ENCODE measurements at places on chromosomes 16 and 17. TPM values are rescaled to one million over a fixed set of nuclear protein-coding genes. Genes with fewer than 3 reads are reported as not detected.

CPHXL2 gene
- total RNA-seq, result not detected

POLG2 gene
- 8.2 TPM for total RNA-seq

GRCh38 chr16:52953215-52953614, 99.5 kb downstream of the CHD9NB start:
- no peak for DNase-seq

DNA sequence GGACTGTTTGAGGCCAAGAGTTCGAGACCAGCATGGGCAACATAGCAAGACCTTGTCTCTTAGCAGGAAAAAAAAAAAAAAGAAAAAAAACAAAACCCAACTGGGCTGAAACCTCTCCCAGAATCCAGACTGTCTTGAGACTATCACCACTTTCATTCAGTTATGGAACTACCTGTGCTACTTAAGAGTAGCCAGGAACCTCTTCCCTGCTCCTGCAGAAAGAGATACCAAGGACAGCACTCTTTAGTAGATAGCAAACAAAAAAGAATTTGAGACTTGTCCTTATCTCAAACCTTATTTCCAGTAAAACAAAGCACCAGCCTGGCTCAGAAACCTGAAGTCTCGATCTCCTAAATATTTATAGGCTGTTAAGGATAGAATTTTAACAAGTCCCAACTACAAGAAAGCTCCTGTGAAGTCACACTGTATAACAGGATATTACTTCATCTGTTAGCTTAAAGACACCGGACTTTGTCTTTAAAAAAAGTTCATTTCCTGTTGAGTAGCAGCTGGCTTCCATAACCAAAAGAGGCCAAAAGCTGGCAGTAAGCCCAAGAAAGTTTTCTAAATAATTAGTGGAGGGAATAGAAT, 5.1 kb downstream of the CDR2 start:
- DNase-seq, result peak; percentile 60

KRT39 gene
- not detected for total RNA-seq

- no peak for DNase-seq
Measured at GRCh38 chr17:11690681-11691080, 92.4 kb downstream of the DNAH9 start.

- no peak for DNase-seq
Measured at GRCh38 chr16:85829751-85830445, 30.4 kb downstream of the COX4I1 start.

GRCh38 chr16:50246299-50247122, 19.8 kb upstream of the ADCY7 start:
- DNase-seq, result no peak

CCL8 gene
- not detected for total RNA-seq

CRLF3 gene
- total RNA-seq, result 14.1 TPM

GRCh38 chr17:82790391-82790790, 38.5 kb downstream of the TBCD start:
- DNase-seq, result no peak

DNA sequence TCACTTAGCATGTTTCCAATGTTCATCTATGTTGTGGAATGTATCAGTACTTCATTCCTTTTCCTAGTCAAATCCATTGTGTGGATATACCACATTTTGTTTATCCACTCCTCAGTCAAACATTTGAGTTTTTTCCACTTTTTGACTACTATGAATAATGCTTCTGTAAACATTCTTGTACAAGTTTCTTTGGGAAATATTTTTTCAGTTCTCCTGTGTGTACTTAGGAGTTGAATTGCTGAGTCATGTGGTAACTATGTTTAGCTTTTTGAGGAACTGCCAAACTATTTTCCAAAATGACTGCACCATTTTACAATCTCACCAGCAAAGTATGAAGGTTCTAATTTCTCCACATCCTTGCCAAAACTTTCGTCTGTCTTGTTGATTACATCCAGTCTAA, 223.7 kb upstream of the AXIN2 start:
- DNase-seq, result peak; percentile 98

CACNG1 gene
- total RNA-seq, result not detected

DNA sequence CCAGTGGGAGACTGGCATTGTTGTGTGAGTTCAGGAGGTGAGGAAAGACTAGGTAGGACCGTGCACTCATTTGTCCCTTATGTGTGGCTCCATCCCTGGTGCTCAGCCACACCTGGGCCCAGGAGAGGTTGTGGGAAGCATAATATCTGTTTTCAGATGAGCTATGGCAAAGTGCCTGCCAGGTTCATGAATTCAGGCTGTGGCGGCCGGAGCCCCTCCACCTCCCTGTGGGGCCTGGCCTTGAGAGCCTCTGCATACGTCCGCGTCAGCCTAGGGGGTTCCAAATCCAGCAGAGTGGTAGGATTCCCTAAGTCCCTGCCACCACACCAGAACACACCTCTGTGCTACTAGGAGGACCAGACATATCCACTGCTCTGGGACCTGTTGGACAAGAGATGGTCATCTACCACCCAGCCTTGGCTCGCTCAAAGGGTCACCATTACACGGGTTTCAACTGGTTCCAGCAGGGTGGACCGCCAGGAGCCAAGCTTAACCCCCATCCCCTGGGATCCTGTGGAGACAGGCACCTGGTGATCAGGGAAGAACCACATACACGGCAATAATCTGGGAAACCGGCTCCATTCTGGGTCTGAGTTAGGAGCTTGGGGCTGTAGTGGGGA, 2.0 kb downstream of the B3GNT9 start:
- DNase-seq, result no peak

- peak; percentile 82 for DNase-seq
Measured at GRCh38 chr16:2912330-2913199, 834 bp downstream of the FLYWCH1 start.

TBC1D3G gene
- not detected for total RNA-seq

HS3ST6 gene
- total RNA-seq, result not detected

GRCh38 chr17:47698749-47699535, 5.0 kb downstream of the TBKBP1 start:
- peak; percentile 47 for DNase-seq

- no peak for DNase-seq
Measured at GRCh38 chr17:51200846-51201245, 34.6 kb downstream of the NME2 start.

DNA sequence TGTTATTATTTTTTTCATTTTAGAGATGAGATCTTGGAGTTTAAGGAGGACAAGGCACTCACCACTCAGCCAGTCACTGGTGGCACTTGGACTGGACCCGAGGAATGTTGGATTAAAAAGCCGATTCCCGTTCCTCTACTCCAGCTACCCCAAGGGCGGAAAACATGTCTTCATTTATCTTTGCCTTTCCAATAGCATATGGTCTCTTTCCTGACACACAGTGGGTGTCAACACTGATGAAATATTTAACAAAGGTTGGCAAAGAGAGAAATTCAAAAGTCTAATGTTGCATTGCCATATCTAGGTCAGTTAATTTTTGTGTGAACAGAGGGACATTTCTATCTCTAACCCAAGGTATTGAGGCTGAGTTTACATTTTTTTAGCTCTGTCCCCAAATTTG, 459.7 kb downstream of the RBFOX1 start:
- no peak for DNase-seq

DNA sequence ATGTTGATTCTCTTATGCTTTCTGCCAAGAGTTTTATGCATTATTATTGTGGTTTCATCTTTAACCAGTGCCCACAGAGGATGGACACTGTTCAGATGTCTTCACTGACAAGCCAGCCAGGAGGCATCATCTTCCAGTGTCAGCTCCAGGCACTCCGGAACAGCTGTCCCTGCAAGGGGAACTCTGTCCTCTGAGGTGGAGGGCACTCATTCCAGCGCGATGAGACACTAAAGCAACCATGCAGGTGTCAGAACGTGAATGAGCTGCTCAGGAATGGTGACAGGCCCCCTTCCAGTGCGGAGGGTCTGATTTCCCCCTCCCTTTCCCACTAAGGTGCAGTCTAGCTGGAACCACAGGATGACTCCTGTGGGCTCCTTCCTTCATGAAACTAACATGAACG, 117.5 kb downstream of the NOG start:
- no peak for DNase-seq

CISD3 gene
- total RNA-seq, result 6.5 TPM

HSD17B1 gene
- 4.7 TPM for total RNA-seq

TMIGD1 gene
- not detected for total RNA-seq

- DNase-seq, result no peak
Measured at GRCh38 chr17:38322897-38323296, 20.9 kb downstream of the GPR179 start.

GRCh38 chr17:72706396-72706981, 386.0 kb downstream of the SLC39A11 start:
- no peak for DNase-seq

DNA sequence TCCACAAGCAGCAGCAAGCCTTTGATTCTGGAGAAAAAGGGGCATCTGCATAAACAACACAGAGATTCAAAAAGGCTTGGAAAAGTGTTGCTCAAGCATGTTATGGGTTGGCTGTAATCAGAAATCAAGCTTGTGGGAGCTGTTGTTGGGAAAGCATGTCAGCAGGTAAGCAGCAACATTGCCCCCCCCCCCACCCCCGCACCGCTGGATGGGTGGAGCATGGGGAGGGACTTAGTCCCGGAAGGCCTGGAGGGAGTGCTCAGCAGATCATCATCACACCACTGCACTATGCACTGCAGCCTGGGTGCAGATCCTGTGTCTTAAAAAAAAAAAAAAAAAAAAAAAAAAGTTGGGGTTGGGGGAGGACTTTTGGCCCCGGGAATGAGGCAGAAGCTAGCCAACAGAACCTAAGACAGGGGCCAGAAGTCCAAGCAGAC, 16.8 kb upstream of the AKAP1 start:
- no peak for DNase-seq

NACA2 gene
- total RNA-seq, result not detected

- DNase-seq, result no peak
Measured at GRCh38 chr17:76843703-76844484, 24.3 kb upstream of the MGAT5B start.

GRCh38 chr17:48626245-48627117, at the start of gene HOXB9:
TSS of gene HOXB9 (minus strand) at chr17:48626358. CDS start at chr17:48626269, 89 bp downstream.
- DNase-seq, result no peak

DNA sequence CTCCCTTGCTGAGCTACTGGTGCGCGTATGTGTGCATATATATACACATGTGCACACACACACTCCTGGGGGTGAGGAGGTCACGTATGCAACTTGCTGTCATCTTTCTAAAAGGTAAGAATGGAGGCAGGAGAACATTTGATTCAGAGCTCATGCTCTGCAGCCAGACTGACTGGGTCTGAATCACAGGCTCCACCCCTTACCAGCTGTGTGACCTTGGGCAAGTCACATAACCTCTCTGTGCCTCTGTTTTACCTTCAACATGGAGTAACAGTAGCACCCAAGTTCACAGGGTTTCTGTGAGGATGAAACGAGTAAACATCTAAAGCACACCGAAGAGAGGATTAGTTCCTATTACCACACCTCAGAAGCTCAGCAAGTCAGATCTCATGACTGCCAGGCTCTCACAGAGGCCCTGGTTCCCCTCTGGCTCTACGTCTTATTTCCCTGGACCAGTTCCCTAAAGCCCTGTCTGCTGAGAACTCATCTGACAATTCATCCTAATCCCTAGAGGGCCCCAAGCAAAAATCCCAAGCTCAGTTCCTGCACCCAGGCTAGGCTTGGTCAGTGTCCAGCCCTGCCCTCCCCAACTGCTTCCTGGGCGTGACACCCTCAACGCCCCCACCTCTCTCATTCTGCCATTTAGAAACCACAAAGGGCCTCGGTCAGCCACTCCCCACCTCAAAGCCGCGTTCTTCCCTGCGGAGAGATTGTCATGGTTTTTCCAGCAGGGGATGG, 28.7 kb downstream of the ABR start:
- peak; percentile 22 for DNase-seq

GRCh38 chr17:5678171-5678570, 93.9 kb upstream of the NLRP1 start:
- DNase-seq, result no peak

Data from fibroblast of the aortic adventitia (primary cell).